Activated T-helper 1 cell treated with Interleukin-2 at 50 U/mL for 16 hours (primary cell): ENCODE measurements at places on chromosomes 7 and 10.

DNA sequence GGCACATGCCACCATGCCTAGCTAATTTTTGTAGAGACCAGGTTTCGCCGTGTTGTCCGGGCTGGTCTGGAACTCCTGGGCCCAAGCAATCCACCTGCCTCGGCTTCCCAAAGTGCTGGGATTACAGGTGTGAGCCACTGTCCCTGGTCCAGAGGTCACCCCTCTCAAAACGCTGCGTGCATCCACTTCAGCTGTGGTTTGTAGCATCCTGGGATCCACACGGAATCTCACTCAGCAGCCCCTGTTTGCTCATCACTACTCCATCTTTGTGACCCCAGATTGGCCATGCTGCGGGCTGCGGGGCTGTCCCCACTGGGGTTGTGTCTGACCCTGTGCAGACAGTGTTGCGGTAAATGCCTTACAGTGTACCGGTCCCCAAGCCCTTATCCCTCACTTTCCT, 3.5 kb downstream of the INPP5A start:
- DNase-seq, result no peak

- no peak for DNase-seq
These were observed 6.7 kb downstream of the OR13A1 start for GRCh38 chr10:45308707-45309106.

DNA sequence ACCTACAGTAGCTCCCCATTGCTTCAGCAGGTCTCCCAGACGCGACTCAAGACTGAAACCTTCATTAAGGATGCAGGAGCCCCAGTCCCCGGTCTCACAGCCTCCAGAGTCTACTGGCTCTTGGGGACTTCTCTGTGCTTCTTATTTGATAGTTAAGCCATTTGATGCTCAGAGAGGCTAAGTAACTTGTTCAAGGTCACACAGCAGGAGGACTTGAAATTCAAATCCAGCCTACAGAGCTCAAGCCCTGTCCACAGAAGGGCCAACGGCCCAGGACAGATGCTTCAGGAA, 21.2 kb upstream of the ZMIZ1 start:
- no peak for DNase-seq

GRCh38 chr7:2280424-2280823, 33.8 kb downstream of the SNX8 start:
- no peak for DNase-seq

DNA sequence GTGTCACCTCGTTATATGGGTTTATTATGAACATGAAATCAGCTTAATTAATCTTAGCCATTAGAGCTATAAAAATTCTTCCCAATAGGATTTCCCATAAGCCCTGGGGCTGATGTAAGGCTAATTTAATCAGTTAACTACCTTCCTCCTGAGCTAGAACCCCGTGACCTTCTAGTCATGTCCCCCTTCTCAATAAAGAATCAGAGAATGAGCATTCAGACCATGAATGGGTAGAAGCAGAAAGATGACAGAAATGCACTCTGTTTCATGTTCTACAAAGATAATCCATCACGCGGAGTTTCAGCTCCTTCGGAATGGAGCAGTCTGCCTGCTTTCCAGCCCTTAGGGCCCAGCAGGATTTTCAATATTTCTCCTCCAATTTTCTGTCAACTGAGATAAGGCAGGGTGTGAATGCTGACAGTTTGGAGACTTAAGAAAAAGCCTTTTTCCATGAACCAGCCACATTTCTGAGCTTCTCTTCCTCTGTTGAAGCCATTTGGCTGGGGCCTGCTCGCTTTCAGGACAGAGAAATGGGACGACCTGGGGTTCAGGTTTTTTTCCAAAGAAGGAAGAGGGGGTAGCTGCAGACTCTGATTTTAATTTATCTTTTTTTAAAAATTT, 211.0 kb downstream of the NEBL start:
- no peak for DNase-seq

GRCh38 chr10:79883986-79884385, 57.4 kb downstream of the NUTM2E start:
- DNase-seq, result no peak

DNA sequence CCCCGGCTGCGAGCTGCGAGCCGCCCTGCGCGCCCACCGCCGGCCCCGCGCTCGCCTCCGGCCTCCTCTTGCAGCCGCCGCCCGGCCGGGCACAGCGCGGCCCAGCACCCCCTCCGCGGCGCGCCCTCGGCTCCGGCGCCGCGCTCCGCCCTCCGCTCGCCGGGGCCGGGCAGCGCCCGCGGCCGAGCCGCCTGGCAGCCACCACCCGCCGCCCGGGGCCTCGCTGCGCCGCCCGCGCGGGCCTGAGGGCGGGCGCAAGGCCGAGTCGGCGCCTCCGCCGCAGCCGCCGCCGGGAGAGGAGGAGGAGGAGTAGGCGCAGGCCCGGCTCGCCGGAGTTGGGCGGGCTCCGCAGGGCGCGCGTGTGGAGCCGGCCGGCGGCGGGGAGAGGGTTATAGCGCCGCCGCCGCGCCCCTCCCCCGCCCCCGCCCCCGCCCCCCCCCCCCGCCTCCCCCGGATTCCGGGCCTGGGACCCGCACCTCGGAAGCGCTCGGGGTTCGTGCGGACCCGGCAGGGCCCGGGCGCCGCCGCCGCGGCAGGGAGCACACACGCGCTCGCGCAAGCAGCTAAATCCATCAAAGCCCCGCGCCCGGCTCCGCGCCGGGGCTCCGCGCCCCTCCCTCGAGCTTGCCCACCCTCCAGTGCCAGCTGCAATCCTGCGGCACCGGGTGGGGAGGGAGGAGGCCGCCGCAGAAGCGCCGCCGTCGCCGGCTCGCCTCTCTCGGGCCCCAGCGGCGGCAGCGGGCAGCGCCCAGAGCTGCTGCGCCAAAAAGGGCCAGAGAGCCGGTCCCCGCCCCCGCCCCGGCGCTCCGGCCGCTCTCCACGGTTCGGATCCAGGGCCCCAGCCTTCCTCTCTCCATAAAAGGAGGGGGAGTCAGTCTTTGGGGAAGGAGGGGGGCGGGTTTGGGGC, at the start of gene PDGFA:
TSS of gene PDGFA (minus strand) at position 363 of the 907 bp plus-strand sequence. CDS start 845 bp downstream, outside the sequence.
- no peak for DNase-seq

- no peak for DNase-seq
These were observed 20.8 kb downstream of the ZDHHC16 start for GRCh38 chr10:97466755-97467154.
